ENCODE measurements at places on chromosomes 13 and 19. TPM values are rescaled to one million over a fixed set of nuclear protein-coding genes. Genes with fewer than 3 reads are reported as not detected.

TEX101 gene
- not detected for total RNA-seq

ZNF146 gene
- total RNA-seq = 107 TPM

SHKBP1 gene
- total RNA-seq = 20.2 TPM

MTUS2 gene
- total RNA-seq = not detected

CCNA1 gene
- 3.2 TPM for total RNA-seq

ATP4A gene
- total RNA-seq = not detected

TMPRSS9 gene
- total RNA-seq = not detected

ZNF253 gene
- 6.7 TPM for total RNA-seq

CGB1 gene
- not detected for total RNA-seq

CEACAM8 gene
- total RNA-seq = not detected

CCL25 gene
- not detected for total RNA-seq
